GM04503 (cell line): ENCODE measurements at places on chromosomes 5 and 9.

DNA sequence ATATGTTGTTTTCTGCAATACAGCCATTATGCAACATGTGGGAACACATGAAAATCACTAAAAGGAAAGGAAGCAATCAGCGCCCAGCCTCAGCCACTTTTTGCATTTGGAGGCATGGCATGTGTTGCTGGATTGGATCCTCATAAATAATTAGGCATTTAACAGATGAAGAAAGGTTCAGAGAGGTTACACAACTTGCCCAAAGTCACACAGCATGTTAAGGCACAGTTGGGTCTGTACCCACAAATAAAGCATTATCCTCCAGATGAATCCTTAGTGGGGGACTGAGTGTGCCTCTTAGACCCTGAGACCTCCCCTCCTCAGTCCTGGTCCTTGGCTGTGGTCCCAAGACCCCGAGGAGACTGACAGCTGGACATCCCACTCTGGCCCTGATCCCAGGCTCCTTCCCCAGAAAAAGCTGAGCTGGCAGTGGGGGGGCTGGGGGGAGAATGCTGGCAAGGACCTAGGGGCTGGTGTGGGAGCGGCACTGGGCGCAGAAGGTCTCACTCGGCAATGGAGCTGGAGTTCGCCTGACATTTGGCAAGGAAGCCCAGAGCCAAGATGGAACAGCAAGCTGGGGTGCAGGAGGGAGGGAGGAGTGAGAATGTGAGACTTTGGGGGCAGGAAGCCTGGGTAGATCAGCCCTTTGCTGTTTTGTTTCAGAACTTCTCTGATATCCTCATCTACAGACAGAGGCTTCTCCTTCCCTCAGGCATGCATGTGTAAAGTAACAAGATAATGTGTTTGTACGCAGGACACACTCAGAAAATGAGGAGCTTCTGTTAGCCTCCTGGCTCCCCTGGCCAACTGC, 6.9 kb upstream of the AKNA start:
- DNase-seq = no peak

- no peak for DNase-seq
Observed at GRCh38 chr9:136720898-136721338, 8.5 kb downstream of the DIPK1B start.

GRCh38 chr5:106312360-106312759, 1358.4 kb downstream of the EFNA5 start:
- peak; percentile 23 for DNase-seq

DNA sequence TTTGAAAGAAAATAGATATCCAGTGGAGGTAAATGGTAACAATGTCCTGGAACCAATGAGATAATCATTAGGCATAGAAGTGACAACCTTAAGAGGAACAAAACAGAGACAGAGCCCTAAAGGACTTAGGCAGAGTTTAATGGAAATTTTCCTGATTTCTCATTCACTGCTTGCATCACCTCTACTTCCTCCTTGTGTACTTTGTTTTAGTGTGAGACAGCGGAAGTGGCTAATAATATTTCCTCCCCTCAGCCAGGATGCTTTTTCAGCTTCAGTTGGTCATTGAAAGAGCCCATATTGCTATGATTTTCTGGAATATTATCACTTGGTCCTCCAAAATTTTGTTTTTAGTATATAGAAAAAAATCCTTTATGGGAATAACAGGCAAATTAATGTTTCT, 153.4 kb upstream of the MPDZ start:
- DNase-seq = no peak

GRCh38 chr5:173613433-173614159, 2.9 kb downstream of the BOD1 start:
- DNase-seq = no peak

GRCh38 chr9:113817171-113817570, 58.9 kb upstream of the ZNF618 start:
- no peak for DNase-seq

- DNase-seq = no peak
Observed at GRCh38 chr9:128611600-128612394, 44.9 kb downstream of the DYNC2I2 start.

GRCh38 chr5:133685402-133686018, 73.2 kb upstream of the FSTL4 start:
- no peak for DNase-seq

- no peak for DNase-seq
Observed at GRCh38 chr5:32311404-32312196, 1.1 kb downstream of the MTMR12 start.

DNA sequence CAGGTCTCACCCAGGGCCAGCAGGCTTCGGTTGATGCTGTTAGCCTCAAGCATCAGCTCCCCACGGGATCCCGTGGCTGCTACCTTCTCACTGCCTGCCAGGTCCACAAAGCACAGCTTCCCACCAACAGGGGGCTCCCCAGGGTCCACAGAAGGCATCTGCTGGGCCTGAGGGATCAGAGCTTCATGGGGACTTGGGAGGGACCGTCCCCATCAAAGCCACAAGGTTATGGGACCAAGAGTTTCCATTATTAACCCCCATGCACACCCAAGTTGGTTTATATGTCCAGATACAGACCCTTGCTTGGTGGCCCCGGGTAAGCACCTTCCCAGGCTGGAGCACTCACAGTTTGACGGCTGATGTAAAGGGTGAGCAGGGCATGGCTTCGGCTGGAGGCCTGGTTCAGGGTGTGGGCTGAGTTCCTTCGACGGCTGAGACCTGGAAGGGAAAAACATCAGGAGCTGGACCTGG, 3.0 kb downstream of the KIF12 start:
- DNase-seq = no peak

DNA sequence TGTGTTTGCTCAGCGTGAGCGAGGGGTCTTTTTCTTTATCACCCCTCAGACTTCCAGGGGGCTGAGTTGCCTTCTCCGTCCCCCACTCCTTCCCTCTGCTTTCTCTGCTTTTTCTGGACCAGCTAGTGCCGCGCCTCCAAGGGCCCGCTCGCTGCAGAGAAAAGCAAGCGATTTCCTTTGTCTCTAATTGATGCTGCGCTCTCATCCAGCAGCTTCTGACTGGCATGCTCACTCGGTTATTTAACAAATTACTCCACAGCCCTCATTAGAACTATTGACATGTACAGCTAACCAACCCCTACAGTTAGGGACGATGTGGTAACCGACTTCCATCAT, 288.0 kb downstream of the ELAVL2 start:
- DNase-seq = no peak
